Stimulated activated CD4-positive, alpha-beta T cell treated with anti-CD3 and anti-CD28 coated beads, Interleukin-15, amount 100 ng/mL, for 1 hour (primary cell): ENCODE measurements at places on chromosomes 6 and 20.

DNA sequence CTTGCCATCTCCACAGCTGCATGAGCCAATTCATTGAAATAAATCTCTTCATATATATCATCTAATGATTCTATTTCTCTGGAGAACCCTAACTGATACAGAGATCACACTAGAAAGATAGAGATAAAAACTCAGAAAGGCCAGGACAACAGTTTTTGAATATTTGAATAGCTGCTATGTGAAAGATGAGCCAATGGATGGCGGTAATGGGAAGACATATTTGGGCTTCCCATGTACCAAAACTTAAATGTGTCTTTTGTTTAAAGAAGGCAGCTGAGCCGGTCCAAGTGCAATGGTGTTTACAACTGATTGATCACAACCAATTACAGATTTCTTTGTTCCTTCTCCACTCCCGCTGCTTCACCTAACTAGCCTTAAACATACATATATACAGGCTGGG, 35.1 kb downstream of the SGK1 start:
- no peak for DNase-seq

GRCh38 chr6:116387374-116387773, 16.6 kb downstream of the DSE start:
- DNase-seq: no peak

- no peak for DNase-seq
Measured at GRCh38 chr6:157486572-157486971, 105.6 kb downstream of the ZDHHC14 start.

- no peak for DNase-seq
Measured at GRCh38 chr6:37077905-37078296, 72.4 kb downstream of the FGD2 start.

GRCh38 chr6:26420688-26421171, 18.7 kb downstream of the BTN3A1 start:
- no peak for DNase-seq

- no peak for DNase-seq
Measured at GRCh38 chr6:155561966-155562364, 106.3 kb upstream of the NOX3 start.
